ENCODE measurements at places on chromosomes 12 and 14.
A peak's percentile ranks its signal among the peaks of the same experiment; 100 is the strongest.

DNA sequence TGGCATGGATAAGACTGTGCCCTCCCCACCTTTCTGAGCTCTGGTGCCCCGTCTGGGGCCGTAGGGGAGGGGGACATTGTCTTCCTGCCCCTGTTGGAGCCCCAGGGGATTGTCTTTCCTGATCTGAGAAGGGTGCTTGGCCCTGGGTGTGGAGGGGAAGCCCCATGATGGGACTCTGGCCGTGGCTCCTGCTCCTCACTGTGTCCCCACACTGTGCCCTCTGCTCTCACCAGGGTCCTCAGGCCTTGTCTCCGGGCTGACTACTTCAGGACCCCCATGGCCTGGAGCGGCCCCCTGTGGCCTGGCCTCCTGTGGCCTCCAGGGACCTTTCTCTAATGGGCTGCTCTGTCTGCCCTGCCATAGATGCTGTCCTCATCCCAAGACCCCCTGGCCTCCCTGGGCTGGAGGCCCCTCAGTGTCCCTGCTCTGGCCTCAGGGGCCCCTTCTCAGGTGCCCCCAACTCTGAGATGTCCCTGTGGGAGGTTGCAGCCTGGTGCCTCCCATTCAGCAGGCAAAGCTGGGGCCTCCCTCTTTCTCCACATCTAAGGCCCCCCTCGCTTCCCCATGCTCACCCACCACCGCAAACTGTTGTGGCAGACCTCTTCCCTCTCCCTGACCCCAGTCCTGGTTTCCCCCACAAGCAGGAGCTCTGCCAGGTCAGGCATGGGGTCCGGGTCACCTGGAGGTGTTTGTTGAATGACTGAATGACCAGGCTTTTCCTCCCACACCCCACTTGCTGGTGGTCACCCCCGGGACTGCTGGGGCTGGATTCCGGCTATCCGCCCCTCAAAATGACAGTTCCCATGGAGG lies 4.0 kb downstream of the KIF26A start:
- no peak for DNase-seq

DNA sequence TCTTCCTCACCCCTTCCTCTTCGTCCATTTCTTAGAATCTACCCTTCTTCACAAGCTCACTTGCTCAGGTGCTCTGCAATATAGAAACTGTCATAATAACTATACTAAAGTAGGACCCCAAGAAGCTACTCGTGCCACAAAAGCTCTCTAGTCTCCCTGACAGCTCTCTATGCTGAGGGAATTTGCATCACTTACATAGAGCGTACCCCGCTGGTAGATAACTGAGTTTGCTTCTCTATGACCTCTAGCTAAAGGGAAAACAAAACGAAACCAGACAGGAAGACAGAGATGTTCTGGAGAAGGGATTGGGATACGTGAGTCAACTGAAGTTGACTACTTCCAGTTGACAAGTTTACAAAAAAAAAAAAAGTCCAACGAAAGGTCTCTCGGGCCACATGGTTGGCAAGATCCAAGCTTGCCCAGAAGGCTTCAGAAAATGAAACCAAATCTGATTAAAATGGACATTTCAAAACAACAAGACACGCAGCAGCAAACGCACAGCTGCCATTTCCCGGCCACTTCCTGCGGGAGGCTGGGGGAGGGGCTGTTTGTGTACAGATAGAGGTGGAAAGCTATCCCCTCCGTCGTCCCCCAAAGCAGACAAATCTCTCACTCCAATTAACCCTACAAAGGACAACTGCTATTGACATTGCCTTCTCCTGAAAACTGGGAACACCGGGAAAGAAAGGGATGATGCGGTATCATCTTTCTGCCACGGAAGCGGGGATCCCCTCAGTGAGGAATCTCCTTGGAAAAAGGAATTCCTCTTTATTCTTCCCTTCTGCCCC lies 1.3 kb downstream of the BAZ2A start:
- no peak for DNase-seq

- DNase-seq = no peak
Measured at GRCh38 chr14:63454863-63455622, 88.1 kb downstream of the PPP2R5E start.

DNA sequence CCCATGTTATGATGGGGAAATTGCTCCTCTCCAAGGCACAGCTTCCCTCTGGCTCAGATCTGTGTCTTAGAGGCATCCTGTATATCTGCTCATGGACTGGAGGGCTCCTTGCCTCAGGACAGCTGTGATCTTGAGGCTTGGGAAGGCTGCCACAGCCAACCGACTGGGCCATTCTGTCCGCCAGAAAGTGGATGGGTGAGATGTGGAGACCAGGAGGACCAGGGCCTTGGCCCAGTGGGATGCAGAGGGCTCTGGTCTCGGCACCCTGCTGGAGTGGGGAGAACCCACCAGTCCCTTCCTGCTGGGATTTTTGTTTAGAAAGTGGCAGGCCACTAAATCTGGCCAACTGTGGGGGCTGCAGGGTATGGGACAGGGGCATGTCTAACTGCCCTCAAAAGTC lies 148.6 kb downstream of the CALM1 start:
- no peak for DNase-seq

- DNase-seq = no peak
Measured at GRCh38 chr12:103960616-103961227, 5.0 kb upstream of the TDG start.

DNA sequence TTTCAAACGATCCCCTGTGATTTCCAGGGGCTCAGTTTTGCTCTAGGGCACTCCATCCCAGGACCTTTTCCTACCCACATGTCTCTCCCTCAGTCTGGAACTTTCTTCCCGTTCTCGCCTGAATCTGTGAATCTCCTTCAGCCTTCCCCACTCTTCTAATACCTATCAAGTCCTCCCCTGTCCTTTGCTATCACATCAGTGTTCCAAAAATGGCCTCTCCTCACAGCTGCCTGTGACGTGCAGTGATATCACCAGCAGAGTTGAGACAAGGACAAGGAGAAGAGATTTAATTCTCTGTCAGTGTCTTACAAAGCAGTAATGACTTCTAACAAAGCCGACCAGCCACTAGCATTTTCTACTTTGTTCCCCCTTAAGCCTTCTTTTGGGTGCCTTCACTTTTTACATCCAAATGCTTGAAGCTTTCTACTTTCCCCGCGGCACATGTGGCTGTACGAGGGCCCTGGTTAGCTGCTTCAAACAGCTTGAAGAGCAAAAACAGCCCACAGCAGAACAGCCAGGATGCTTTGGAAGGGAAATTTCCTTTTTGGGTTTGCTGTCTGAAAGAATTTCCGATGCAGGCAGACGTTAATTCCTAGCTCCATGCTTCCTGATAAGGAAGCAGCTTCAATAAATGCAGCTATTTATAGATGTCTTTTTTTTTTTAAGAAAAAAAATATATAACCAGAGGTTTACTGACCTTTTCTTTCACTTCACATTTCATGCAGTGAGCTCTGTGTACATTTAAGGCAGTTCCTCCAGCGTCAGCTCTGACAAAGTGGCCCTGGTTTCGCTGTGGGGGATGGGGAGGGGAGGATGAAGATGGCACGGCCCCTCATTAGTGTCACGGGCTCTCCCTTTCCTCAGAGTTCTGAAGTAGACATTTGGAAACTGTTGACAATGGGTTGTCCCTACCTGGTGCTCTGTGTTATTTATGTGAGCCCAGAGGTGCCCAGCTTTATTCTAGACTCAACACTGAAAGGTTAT lies 109.3 kb downstream of the ETV6 start:
- DNase-seq = no peak

DNA sequence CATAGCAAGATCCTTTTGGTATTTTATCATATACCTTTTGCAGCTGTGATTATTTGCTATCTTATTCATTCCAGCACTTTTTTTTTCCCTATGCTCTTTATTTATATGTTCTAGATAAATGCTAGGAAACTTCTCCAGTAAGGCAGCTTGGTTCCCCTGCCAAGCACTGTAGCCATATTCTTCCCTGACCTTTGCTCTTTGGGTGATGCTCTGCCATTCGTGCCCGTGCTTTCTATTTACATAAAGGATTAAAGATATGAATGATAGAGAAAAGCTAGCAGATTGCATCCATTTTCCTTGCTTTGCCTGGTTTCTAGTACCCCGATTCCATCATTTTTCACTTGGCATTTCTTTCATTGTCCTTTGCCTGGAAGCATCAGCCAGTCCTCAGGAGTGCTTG lies 42.2 kb downstream of the FNTB start:
- DNase-seq = no peak

GRCh38 chr14:60346706-60347105 lies 97.7 kb downstream of the PPM1A start:
- no peak for DNase-seq

GRCh38 chr12:128178966-128179365 lies 88.0 kb upstream of the TMEM132C start:
- DNase-seq = no peak

- DNase-seq = no peak
Measured at GRCh38 chr12:19239616-19240234, 110.2 kb downstream of the PLEKHA5 start.

DNA sequence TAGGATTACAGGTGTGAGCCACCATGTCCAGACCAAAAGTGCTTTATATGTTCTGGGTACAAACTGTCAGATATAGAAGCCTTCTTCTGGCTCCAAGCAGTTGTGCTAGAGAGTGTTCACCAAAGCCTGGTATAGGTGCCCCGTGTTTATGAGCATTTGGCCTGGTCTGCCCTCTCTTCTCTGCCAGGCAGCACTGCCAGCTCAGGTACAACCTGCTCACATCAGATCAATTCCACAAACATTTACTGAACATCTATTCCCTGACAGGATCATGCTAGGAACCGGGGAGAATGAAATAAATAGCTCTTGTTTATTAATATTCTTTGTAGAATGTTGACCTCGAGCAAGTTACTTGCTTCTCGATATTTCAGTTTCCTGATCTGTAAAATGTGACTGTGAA lies 20.0 kb upstream of the SOCS2 start:
- no peak for DNase-seq

DNA sequence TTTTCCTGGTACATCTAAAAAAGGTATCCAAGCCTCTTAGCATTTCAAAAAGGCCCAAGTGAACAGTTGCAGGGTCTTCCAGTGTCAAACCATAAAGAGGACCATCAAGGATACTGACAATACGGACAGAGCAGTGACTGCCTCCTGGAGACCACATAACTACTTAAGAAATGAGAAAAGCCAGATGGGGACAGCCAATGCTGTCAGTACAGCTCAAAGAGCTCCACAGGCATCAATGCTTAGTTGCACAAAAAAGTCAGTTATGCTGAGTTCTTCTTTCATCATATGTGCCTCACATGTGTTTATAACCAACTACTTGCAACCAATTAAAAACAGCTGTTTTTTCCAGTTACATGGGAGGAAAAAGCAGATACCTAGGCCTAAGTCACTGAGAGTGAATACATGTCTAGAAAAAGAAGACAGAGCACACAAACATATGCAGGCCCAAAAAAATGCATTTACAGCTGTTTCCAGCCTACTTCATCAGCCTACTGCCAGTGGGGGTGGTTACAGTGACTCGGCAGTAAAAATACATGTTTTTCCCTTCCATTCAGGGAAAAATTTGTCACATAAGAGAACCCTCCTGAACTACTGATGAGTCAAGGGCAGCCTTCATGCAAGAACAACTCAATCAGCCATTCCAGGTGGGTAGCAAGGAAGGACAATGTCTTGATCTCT lies 84.0 kb downstream of the DCAF5 start:
- no peak for DNase-seq

- DNase-seq = peak; percentile 88
Measured at GRCh38 chr12:45170456-45171042, 45.3 kb upstream of the ANO6 start.

- DNase-seq = no peak
Measured at GRCh38 chr12:51362307-51362706, 15.8 kb upstream of the CELA1 start.

DNA sequence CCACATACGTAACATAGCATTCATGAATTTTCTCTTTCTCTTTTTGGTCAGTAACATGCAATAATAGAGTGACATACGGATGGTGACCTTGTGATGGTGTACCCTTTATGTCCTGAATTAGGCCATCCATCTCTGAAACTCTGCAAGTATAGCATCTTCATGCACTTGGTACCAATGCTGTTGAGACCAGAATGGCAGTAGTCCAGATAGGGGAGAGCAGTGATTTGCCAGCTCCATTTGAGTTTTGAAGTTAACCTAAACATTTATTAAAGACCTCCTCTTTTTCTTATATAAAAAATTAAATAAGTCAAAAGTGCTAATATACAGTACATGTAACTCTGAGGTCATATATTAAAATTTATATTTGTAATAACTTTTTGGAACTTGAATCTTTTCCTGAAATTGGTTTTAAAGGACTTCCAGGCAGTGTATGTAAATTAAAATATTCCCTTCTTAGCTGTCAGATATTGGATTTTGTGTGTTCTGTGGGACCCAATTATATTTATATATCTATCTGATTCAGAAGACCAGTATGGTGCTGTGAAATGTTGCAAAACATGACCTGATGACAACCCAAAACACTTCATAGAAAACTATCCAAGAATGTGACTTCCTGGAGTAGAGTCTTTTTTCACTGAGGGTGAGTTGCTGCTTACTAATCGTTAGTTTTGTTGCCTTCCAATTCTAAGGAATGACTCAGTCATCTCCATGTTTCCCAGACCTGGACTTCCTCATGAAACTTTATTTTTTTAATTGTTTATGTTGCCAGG lies 3.5 kb downstream of the ELK3 start:
- DNase-seq = no peak

- DNase-seq = no peak
Measured at GRCh38 chr12:84912198-84913128, at the start of gene SLC6A15. Gene SLC6A15, minus strand, starts transcription at chr12:84912799. Its CDS starts 20,679 bp downstream, at chr12:84892120.

- DNase-seq = no peak
Measured at GRCh38 chr14:55151601-55152000, 22.5 kb downstream of the LGALS3 start.

- DNase-seq = no peak
Measured at GRCh38 chr12:114266536-114266935, 139.4 kb downstream of the TBX5 start.

DNA sequence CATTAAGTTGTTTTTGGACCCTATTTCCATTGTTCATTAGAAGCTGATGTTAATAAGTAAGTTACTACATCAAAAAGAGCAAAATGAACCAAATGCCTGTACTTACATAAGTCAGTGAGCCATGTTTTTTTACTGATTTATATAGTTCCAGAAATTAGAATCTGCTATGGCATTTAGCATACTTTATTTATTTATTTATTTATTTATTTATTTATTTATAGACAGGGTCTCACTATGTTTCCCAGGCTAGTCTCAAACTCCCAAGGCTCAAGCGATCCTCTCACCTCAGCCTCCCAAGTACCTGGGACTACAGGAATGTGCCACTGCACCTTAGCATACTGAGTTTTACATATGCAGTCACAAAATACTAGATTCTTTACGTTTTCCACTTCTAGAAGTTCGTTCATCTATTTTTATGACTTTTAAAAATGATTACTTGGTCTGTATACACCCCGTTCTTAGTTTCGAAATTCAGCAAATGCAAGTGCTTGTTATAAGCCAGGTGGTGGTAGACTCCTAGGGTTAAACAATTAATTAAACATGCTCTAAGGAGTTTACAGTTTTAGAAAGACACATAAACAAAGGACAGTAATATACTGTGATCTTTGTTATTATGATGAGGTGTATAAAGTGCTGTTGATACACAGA lies 69.8 kb downstream of the SCFD1 start:
- no peak for DNase-seq

DNA sequence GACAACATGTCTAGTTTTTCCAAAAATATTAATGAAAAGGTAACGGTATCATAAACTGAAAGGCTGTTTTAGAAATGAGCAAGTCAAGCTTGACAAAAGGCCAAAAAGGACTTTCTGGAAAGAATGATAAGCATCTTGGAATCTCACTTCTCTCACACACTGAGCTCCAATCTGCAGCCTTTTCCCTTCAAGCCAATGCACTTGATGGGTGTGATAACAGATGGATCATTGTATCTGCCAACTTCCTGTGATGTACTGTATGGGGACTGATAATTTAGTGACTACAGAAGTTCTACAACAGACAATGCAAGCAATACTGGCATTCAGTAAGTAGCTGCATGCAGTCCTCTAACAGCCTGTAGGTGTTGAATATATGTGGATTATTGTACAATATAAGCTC lies 147.1 kb downstream of the MED13L start:
- no peak for DNase-seq

All from stimulated activated CD4-positive, alpha-beta T cell treated with anti-CD3 and anti-CD28 coated beads, Interleukin-12 subunit alpha, Interleukin-12 subunit beta, amount 100 ng/mL, for 48 hours (primary cell).